ENCODE measurements at places on chromosomes 16 and 17. TPM values are rescaled to one million over a fixed set of nuclear protein-coding genes. Genes with fewer than 3 reads are reported as not detected.

PSMB10 gene
- 33.5 TPM for polyA plus RNA-seq

MT3 gene
- 8.7 TPM for polyA plus RNA-seq

NR1D1 gene
- polyA plus RNA-seq: 5.5 TPM

FN3K gene
- polyA plus RNA-seq: 23.1 TPM

SLC2A4 gene
- 42.0 TPM for polyA plus RNA-seq

RAB11FIP3 gene
- polyA plus RNA-seq: 30.0 TPM

MT1B gene
- polyA plus RNA-seq: not detected

IRX5 gene
- polyA plus RNA-seq: 1.1 TPM

NAGS gene
- polyA plus RNA-seq: 0.19 TPM

SEPTIN1 gene
- 3.2 TPM for polyA plus RNA-seq

TM4SF5 gene
- not detected for polyA plus RNA-seq

TUBB3 gene
- polyA plus RNA-seq: 7.2 TPM

KRT40 gene
- polyA plus RNA-seq: 3.9 TPM

TEKT1 gene
- not detected for polyA plus RNA-seq

IL34 gene
- 7.8 TPM for polyA plus RNA-seq

KRT222 gene
- 0.08 TPM for polyA plus RNA-seq

GLOD4 gene
- polyA plus RNA-seq: 57.9 TPM

ITGAL gene
- 4.1 TPM for polyA plus RNA-seq

FZD2 gene
- 13.9 TPM for polyA plus RNA-seq

ZG16B gene
- polyA plus RNA-seq: 0.56 TPM

ARL5C gene
- polyA plus RNA-seq: not detected

NAA38 gene
- 42.8 TPM for polyA plus RNA-seq

DCAKD gene
- polyA plus RNA-seq: 33.4 TPM

C16orf46 gene
- 0.56 TPM for polyA plus RNA-seq

SHISA9 gene
- polyA plus RNA-seq: 0.04 TPM

TMED6 gene
- polyA plus RNA-seq: 1.5 TPM

MEFV gene
- polyA plus RNA-seq: 0.40 TPM

CCDC154 gene
- 2.5 TPM for polyA plus RNA-seq

RAB11FIP4 gene
- 0.93 TPM for polyA plus RNA-seq

TAC4 gene
- 1.6 TPM for polyA plus RNA-seq

SLC12A3 gene
- 0.05 TPM for polyA plus RNA-seq

CACNA1H gene
- 69.6 TPM for polyA plus RNA-seq

LGALS9 gene
- polyA plus RNA-seq: 19.3 TPM

AGRP gene
- polyA plus RNA-seq: not detected

Data from hindlimb muscle (tissue), 1 donor.